Renal cortical epithelial cell (primary cell): ENCODE measurements at places on chromosomes 6 and 20.

DNA sequence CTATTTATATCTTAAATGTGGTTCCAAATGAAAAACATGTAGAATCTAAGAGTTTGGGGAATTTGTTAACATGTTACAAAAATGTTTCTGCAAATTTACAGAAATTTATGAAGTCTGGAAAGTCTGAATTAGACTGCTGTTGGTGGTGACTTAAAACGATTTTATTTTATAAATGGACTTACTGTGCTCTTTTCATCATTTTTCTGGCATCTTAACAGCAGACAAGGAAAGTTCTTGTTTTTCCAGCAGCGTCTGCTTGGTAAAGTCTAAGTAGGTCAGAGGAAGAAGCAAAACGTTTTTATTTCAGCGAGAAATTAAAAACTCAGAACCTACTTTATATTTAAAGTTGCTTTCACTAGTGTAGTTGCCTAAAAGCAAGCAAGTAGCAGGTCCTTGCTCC is 48.6 kb upstream of the COL9A1 start:
- DNase-seq: no peak

- DNase-seq: no peak
Observed at GRCh38 chr6:26550250-26550993, 12.3 kb downstream of the HMGN4 start.

DNA sequence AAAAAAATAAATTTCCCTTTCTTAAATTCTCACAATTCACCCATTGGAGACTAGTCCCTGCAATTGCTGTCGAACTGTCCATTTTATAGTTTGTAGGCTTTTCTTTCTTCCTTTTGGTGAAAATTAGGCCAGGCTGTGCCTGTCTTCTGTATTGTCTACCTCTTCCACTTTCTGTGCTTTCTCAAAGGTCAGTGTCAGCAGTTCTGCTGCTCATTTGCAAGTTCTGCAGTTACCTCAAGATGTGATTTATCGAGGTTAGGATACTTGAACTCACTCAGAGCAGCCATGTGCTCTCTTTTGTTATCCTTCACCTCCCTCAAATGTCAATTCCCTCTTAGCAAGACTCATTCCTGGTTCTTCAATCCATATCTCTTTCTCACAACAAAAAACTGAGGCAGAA is 179.1 kb downstream of the SLC35F1 start:
- DNase-seq: no peak

DNA sequence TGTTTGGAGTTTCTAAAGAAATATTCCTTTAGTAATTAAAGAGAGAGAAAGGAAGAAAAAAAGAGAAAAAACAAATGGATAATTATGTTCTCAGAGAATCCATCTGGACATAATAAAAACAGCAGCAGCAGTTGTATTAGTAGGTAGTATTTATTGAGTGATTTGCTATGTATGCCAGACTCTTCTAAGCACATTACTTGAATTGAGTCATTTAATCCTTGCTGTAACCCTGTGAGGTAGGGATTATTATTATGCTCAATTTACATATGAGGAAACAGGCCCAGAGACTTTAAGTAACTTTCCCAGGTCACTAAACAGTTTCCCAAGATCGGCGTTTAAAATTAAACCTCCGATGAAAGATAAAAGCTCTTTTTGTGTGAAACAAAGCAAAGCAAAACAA is 238.8 kb downstream of the TSHZ2 start:
- no peak for DNase-seq

- no peak for DNase-seq
Observed at GRCh38 chr6:32953775-32954174, 878 bp upstream of the HLA-DMA start.

DNA sequence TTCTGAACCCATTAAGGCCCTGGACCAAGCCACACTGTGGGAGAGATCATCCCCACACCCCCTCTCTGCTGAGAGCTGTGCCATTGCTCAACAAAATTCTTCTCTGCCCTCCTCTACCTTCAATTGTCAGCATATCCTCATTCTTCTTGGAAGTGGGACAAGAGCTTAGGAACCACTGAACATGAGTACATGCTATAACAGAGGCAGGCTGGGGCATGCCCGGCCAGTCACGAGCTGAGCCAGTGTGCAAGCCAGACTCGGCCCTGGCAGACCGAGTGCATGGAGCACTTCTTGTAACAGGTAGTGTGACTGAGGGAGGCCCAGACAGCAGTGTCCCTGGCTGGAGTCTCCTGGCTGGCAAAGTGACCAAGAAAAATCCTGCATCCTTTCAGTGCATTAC is 149.2 kb downstream of the MOXD1 start:
- no peak for DNase-seq

- no peak for DNase-seq
Observed at GRCh38 chr6:3638662-3639061, 112.9 kb downstream of the PXDC1 start.

DNA sequence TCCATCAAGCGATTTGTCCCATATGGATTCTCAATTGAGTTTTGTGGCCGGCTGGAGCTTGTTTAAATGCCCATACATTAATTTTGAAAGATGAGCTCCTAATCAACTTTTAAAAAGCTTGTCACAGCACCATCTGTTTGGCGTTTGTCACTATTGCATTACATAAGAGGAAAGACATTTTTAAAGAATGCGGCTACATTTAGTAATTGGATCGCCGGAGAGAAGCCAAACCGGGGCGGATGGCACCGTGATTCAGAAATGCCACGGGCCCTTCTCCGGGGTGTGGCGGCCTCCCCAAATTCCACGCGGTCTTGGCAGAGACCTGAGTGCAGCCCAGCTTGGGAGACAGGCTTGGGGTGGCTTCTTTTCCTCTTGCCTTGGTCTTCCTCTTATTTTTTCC is 67.7 kb upstream of the ZNFX1 start:
- peak; percentile 8 for DNase-seq

GRCh38 chr20:58697201-58697866 is 4.7 kb downstream of the NPEPL1 start:
- DNase-seq: no peak

GRCh38 chr6:90083891-90084290 is 189.6 kb downstream of the GJA10 start:
- no peak for DNase-seq

DNA sequence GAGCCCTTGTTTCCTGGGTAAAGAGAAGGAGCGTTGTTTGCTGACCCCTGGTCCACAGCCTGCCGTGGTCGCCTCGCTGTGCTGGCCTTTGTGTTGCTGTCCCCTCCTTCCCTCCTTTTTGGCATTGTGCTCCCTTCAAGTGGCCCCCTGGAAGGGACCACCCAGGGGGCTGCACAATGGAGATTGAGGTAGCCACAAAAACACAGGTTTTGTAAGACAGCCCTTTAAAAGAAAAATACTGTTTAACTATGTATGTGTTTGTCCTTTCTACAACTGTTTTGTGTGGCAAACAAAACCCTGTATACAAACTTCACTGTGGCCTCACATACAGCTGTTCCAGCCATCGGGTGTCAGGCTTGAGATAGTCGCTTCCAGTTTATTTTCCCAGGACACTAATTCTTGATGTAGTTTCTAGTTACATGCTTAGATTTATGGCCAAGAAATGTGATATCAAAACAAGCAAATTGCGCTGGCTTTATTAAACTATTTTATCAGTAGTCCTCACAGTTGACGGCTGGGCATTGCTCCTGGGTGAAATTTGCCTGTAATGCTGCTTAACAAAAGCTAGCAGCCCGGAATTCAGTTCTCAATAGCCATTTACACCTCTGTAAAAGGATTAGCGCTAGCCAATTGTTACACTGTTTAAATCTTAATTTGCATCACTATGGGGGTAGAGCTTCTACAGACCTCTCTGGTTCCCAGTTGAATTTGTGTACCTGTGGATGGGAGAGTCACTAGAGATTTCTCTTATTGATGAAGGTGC is 64.1 kb downstream of the KIZ start:
- no peak for DNase-seq

GRCh38 chr6:136564180-136564579 is 14.0 kb upstream of the MAP7 start:
- DNase-seq: no peak

DNA sequence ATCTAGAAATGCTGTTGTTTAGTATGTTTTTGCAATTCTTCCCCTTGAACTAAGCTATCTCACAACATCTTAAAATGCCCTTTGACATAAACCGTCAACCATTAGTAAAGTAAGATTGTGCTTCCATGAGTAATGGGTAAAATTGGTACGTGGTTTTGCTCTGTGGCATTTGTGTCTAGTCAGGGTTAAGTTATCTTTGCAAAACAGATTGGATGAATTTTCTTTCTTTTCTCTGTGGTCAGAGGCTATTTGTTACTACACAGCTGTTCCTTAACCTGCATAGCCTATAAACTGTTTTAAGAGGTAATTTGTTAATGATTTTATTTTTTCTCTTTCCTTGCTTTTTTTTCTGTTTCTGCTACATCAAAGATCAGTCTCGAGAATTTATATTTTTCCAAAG is 75.4 kb downstream of the RPP40 start:
- peak; percentile 82 for DNase-seq

GRCh38 chr20:63863798-63864544 is 1.1 kb upstream of the TPD52L2 start:
- DNase-seq: peak; percentile 66

DNA sequence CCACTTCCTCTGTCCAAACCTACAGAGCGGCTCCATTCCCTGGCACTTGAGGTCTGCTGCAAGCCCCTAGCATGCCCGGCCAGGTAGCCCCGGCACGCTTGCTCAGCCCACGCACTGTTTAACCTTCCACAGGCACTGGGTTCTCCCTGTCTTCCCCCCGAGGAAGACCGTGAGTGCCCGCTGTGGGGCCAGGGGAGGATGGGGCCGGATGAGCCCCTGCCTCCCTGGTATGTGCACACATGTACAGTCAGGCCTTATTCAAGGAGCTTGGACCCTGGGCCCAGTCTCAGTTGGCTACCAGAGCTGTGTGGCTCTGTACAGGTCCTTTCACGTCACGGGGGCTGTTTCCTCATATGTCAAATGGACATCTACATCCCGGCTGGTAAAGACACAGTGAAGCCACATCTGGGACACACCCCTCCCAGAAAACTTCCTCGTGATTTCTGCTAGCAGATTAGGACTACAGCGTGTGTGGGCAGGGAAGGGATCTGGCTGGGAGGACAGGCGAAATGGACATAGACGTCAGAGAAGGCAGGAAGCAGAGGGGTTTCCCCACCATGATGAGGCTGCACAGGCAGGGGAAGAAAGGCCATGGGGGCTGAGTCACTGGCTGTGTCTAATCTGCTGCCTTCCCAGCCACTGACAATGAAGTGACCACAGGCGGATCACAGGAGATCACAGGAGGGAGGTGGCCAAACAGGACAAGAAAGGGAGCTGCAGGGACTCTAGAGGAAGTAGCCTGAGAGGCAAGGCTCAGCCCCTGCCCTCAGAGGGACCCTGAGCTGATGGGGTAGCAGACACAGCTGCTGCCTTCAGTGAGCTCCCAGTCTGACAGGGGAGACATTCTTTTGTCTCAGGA is 62.9 kb downstream of the MRPL14 start:
- DNase-seq: peak; percentile 94

- no peak for DNase-seq
Observed at GRCh38 chr20:22824077-22824476, 211.0 kb upstream of the SSTR4 start.

DNA sequence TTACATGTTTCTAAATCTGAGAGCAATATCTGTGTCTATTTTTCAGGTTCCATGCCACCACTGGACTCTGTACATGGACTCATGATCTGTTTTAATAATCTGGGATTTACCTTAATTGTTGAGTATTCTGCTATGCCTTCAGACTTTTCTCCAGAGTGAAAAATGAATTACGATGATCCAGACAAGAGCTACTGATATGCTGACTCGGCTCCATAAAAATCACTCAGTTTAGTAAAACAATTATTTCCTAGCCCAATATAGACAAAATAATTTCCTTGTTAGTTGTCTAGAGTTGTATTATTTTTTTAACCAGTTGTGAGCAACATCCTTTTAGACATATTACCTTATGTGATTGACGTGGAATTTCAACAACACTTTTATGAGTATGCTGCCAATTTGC is 736.8 kb downstream of the RFPL4B start:
- no peak for DNase-seq

- DNase-seq: no peak
Observed at GRCh38 chr20:1061484-1062221, 56.7 kb upstream of the PSMF1 start.

DNA sequence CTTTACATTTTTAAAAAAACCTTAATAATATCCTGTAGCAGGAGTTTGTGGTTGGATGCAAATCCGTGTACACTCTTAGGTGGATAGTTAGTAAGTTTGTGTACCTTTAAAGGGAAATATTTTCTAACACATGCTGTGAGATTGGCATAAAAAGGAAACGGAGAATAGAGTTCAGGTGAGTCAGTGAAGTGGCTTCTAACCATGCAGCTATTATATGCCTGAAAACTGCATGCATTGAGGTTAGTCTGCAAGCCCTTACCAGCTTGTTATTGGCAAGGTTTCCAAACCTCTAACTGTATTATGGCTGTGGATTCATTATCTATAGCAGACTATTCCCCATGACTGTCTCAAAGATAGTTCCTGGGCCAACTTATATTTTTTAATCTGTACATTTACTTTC is 420.6 kb upstream of the MMS22L start:
- no peak for DNase-seq

DNA sequence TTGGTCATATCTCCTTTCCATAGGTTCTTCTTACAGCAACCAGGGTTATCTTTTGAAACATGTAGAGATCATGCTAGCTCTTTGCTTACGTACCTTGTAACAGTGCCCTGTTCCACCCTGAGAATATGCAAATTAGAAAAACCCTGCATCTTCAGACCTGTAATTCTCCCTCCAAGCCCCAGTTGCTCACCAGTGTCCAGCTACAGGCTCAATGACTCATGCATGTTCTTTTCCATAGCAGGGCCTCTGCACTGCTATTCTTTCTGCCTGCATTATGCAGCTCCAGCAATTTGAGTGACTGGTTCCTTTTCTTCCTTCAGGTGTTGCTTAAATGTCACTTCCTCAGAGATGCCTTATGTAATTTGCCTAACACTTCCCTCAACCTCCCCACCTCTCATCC is 636.2 kb downstream of the KHDRBS2 start:
- DNase-seq: no peak

GRCh38 chr6:135465903-135466302 is 31.6 kb downstream of the AHI1 start:
- DNase-seq: no peak

- peak; percentile 62 for DNase-seq
Observed at GRCh38 chr6:148157841-148158240, 184.8 kb upstream of the SASH1 start.

DNA sequence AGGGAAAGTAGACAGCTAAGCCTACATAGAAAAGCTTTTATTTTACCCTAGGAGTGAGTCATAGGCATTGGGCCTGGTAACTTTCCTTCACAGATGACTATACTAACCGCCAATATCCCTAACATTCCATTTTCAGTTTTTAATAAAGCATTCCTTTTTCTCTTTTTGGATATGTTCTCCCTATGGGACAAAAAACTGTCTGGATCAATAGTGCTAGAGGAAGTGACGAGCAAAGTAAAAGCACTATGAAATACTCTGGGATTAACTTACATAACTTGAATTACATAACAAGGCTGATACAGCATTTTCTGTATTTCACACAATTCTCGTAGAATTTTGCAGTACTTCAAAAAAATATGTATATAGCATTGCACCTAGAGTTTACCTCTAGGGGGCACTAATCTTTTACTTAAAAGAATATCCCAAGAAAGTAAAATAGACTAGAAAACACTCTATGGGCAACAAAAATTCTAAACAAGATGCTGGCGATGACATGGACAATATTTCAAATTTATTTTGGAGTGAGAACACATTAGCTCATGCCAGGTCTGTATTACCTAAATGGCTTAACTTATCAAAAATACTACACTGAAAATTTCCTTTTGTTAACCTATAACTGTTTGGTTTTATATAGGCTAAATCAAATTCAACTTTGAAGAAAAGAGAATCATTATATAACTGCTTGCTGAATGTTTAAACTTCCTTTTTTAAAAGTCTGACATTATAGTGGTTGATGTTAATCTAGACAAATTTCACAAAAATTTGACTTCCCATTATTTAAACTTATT is 66.3 kb upstream of the DST start:
- DNase-seq: peak; percentile 63
